ENCODE measurements at places on chromosomes 12 and 14.

- no peak for DNase-seq
Observed at GRCh38 chr12:48786591-48787544, 2.0 kb downstream of the ADCY6 start.

DNA sequence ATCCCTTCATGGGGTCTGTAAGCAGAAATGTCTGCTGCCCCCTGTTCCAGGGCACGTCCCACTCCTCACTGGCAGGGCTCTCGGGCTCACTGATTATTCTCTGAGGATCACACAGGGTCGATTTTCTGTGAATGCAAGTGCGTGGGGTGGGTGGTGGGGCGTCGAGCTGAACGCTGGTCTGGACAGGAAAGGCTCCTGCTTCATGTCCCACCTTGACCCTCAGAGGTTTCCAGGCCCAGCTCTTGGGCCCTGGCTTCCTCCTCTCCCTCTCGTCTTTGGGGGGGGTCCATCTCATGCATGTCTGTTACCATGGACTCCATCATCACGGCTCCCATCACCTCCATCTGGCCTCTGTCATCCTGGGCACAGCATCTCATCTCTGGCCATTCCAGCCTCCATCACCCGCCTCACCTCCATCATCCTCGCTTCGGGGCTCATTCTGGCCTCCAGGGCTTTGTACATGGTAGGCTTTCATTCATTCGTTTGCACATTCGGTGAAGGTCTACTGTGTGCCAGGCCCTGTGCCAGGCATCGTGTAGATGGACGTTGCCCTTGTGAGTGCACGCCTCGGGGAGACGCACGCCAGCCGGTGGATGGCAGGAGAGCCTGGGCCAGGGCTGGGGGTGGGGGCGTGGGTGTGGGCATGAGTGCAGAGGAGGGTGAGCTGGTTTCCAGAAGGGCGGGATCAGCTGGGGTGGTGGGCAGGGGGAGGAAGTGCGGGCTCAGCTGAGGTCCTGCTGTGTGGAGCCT lies 34.7 kb downstream of the RTL1 start:
- DNase-seq: peak; percentile 39

DNA sequence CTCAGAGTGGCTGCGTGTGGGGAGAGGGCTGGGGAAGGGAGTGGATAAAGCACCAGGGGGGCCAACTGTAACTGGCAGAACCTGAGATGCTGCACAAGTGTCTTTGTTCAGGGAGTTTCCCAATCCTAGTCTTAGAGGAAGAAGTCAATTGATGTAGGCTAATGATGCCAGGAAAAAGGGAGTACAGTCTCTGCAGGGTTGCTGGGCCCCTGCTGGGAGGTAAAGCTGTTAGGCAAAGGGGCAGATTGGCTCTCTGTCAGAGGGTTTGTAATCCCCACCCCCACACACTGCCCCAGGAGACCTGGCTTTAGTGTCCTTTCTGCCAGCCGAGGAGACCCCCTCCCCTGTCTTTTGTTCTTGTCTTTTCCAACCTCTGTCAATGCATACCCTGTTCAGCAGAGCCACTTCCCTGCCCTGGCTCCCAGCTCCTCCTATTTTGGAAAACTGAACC lies 178.4 kb downstream of the KCNA5 start:
- no peak for DNase-seq

GRCh38 chr12:108382437-108382801 lies 43.3 kb upstream of the CMKLR1 start:
- DNase-seq: no peak

DNA sequence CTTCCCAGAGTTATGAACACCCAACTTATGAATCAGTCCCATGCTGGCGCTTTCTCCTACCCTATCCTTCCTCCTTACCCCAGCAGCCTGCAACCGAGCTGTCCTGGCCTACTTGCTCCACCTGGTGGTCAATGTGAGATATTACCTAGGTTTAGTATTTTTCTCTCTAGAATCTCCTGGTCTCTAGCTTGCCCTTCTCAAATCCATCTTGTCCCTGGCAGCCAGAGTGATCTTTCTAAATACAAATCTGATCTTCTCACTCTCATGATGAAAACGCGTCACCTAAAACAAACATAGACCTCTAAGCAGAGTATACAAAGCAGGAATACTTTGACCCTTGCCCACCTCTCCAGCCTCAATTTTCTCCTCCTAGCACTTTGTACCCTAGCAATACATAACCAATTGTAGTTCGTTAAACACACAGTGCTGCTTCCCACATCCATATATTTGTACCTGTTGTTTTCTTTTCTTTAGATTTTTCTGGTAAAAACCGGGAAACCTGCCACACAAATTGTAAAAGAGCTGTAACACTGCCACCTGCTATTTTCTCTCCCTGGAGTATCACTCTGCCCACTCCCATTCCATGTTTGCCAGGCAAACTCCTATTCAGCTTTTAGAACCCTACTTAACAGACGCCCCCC lies 20.0 kb upstream of the TCP11L2 start:
- DNase-seq: no peak

DNA sequence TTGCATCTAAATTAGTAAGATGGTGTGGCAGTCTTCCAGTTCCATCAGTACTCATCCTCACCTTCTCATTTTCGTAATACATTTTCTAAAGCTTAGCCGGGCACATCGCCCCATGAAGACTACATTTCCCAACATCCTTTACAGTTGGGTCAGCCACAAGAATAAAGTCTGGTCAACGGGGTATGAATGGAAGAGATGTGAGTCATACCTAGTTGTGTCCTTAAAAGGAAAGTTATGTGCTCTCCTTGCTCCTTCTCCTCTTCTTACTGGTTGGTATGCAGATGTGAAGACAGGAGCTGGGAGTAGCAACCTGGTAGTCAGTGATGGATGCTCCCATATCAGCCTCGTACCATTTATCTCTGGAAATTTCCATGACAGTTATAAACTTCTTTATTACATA lies 35.9 kb upstream of the EGLN3 start:
- DNase-seq: no peak

- DNase-seq: no peak
Observed at GRCh38 chr12:106130474-106131113, 8.2 kb downstream of the NUAK1 start.

DNA sequence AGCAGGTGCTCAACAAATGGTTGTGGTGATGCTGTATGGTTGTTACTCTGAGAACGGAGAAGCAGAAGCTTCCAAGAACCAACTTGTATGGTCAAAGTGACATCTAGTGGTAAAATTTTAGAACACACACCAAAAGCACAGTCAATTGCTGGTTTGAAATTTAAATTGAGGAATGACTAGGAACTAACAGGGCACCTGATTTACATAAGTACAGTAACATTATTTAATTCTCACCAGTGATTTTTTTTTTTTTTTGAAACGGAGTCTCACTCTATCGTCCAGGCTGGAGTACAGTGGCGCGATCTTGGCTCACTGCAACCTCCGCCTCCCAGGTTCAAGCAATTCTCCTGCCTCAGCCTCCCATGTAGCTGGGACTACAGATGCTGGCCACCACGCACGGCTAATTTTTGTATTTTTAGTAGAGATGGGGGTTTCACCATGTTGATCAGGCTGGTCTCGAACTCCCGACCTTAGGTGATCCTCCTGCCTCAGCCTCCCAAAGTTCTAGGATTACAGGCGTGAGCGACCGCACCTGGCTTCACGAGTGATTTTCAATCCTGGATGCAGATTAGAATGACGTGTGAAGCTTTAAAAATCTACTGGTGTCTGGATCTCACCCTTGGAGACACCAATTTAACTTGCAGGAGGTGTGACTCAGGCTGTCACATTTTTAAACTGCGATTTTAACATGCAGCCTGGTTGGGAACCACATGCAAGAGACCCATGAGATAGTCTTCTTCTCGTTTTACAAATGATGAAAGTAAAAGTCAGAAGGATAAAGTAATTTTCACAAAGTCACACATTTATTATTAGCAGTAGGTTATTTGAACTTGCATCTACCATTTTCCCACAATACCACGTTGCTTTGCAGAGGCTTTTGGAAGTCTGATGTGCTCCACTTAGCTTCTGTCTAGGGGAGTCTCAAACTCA lies 14.1 kb upstream of the NUMB start:
- DNase-seq: no peak

- DNase-seq: no peak
Observed at GRCh38 chr12:71460850-71461609, 21.4 kb downstream of the LGR5 start.

Data from posterior cingulate gyrus (tissue), 11 donors.